Stimulated activated CD4-positive, alpha-beta T cell treated with anti-CD3 and anti-CD28 coated beads, Interleukin-4, amount 100 ng/mL, for 4 hours (primary cell): ENCODE measurements at places on chromosomes 2 and 18.

GRCh38 chr18:40365526-40365925, 1589.5 kb upstream of the PIK3C3 start:
- no peak for DNase-seq

GRCh38 chr2:126635281-126635680, 20.7 kb upstream of the GYPC start:
- DNase-seq: no peak

DNA sequence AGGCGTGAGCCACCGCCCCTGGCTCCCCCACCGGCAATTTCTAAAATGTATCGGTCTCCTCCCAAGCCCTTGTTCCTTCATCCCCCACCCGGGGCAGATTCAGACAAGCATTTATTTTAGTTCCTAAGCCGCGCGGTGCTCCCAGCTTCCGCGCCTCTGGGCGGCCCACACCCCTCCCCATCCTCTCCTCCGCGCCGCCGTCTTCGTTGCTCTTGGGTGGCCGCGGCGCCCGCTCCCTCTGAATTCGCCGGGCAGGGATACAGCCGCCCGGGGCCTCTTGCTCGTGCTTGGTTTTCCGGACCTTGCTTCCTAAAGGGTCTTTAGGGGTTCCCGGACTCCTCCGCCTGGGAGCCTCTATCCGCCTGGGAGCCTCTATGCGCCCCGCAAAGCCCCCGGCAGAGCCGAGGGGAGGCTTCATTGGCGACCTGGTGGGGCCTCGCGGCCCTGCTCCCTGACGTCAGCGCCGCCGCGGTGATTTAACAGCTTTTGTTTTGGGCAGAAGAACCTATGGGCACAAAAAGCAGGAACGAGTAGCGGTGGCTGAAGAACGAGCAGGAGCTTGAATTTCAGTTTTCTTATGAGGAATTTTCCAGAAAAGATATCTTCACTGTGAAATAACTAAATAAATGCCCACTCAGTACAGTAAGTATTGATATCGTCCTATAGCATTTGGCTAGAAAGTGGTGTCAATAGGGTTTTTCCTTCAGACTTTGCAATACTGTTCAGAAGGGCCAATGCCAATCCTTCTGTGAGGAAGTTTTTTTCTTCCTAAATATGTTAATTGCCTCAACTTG, 37.3 kb downstream of the PRKRA start:
- DNase-seq: peak; percentile 67

DNA sequence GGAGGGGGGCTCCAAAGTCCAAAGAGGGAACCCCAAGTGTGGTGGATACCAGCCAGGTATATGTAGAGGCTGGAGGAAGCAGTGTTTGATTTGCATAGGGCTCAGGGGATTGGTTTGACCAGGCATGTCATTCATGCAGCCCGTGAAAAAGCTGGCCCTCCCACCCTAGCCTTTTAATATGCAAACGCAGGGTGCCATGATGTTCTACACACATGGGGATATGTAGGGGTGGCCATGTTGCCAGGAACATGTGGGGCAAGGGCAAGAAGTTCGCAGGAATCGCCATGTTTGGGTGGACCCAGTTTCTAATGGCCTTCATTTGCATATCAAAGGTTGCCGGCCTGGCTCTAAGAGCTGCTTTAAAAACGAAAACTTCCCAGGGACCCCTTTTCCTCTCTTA, 33.6 kb downstream of the B3GNT7 start:
- no peak for DNase-seq

DNA sequence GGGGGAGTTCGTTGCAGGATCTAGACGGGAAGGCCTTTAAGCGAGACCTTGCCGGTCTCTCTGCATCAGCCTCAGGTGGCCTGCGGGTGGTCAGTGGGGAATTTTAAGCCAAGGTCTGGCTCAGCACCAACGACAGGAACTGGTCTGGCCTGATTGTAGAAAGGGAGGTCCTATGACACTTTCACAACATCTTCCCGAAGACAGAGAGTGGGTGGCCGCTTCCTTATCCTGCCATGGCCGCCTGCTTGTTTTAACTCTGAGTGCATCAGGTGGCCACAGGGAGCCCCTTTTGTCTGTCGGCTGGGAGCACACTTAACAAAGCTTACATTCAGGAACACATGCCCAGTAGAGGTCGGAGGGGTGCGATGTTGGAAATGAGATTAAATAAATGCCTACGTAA, 363.7 kb upstream of the MYT1L start:
- no peak for DNase-seq

DNA sequence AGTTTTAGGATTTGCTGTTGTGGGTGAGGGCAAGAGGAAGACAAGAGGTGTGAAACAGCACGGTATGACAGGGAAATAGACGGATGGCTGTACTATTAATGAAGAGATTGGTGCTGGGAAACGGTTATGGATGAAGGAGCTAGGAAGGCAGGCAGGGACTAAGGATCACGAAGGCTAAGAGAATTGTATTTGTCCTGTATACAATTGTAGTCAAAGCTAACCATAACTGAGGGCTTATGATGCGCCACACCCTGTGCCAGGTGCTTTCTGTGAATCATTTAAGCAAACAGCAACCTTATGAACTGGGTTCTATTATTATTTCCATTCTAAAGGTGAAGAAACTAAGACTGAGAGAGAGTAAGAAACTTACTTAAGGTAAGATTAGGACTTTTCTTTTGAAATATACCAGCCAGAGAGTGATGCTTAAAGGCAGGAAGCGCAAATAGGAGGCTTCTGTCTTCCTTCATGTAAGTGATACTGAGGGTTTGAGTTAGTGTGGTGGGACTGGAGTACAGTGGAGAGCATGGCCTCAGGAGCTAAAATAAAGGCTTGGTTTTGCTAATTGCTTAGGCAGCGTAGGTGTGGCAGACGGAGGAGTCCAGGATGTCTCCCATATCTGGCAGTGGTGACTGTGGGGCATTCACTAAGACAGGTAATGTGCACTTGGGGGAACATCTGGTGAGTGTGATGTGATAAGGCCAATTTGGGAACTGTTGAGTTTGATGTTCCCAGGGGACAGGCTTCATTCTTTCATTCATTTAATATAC, 85.8 kb downstream of the PLEKHM3 start:
- no peak for DNase-seq

- no peak for DNase-seq
Observed at GRCh38 chr2:226655871-226656270, 143.7 kb downstream of the IRS1 start.

- DNase-seq: no peak
Observed at GRCh38 chr2:36277146-36277808, 78.3 kb upstream of the CRIM1 start.

GRCh38 chr18:9140381-9140780, 3.8 kb downstream of the ANKRD12 start:
- DNase-seq: no peak

- no peak for DNase-seq
Observed at GRCh38 chr2:154433010-154433409, 265.5 kb upstream of the KCNJ3 start.

GRCh38 chr2:40760071-40760666, 308.3 kb upstream of the SLC8A1 start:
- no peak for DNase-seq

- no peak for DNase-seq
Observed at GRCh38 chr18:58152891-58153290, 108.9 kb downstream of the NEDD4L start.

DNA sequence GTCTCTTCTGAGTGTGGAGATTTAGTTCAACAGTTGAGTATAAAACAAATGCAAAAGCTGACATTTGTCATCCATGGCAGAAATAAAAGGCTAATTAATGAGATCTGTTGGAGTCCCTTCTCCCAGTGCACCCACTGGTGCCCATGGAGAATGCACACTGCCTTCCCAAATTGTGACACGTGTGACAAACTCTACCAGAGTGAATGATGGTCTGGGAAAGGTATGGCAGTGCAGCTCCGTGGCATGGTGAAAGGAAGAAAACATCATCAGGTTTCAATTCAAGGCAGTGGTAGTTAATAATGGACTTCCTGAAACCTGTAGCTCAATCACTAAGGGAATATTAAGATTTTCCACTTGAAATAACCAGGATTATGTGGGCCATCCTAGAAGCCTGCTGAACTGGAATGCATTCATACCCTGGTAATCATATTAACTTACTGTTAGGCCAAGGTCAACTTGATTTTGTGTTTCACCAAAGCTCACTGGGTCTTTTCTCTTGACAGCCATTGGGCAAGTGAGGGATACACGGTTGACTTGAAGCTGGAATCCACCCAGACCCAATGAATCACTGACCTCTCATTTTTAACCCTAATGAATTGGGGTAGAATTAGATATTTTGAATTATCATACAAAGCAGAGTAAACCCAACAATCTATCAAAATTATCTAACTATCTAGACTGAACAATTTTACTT, 167.6 kb downstream of the AFF3 start:
- no peak for DNase-seq

DNA sequence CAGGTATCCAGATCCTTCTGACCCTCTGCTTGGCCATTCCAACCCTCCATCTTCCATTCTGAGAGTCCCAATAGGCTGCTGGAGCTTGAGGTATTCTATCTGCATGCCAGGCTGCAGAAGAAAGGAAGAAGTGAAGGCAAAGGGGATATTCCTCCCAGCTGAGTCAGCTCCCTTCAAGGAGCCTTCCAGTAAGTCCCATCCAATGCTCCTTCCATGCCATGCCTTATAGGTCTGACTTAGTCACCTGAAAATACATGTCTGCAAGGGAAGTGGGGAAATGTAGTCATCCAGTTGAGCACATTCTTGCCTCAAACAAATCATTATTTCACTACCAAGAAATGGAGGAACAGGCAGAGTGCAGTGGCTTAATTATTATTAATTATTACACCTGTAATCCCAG, 464.6 kb downstream of the CNTNAP5 start:
- no peak for DNase-seq

DNA sequence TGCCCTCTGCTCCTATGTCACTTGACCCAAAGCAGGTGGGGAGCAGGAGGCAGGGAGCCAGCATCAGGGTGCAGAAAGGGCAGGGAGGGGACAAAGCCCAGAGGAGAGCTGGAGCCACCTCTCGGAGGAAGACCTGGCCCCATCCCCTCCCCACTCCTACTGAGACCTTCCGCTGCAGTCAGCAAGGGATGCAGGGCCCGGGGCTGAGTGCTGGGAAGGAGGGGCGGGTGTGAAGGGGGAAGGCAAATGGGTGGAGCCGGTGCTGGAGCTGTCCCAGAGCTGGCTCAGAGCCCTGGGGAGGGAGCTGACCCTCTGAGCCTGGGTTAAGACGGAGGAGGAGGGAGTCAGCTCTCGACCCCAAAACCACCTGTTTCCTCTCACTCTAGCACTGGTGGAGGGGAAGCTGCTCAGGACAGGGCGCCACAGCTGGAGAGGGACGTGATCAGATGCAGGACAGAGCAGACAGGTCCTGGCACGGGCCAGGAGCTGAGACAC, 33.8 kb downstream of the HS1BP3 start:
- DNase-seq: no peak

GRCh38 chr2:168734199-168734760, 68.2 kb upstream of the NOSTRIN start:
- no peak for DNase-seq

DNA sequence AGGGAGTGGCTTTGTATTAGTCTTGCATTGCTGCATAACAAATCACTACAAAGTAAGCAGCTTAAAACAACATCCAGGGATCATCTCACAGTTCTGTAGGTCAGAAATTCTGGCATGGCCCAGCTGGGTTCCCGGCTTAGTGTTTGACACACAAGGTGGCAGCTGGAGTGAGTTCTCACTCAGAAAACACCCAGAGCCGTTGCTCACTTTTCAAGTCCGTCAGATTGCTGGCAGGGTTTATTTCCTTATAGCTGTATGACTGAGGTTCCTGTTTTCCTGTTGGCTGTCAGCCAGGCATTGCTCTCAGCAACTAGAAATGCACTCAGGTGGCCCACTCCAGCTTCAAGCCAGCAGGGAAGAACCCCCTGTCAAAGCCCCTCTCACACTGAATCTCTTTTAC, 324.1 kb downstream of the CCDC178 start:
- DNase-seq: no peak

- DNase-seq: no peak
Observed at GRCh38 chr2:152421521-152422370, 86.8 kb downstream of the FMNL2 start.

- no peak for DNase-seq
Observed at GRCh38 chr2:96464651-96465050, 40.5 kb downstream of the NEURL3 start.

- DNase-seq: no peak
Observed at GRCh38 chr2:16257322-16258028, 317.1 kb downstream of the MYCN start.

DNA sequence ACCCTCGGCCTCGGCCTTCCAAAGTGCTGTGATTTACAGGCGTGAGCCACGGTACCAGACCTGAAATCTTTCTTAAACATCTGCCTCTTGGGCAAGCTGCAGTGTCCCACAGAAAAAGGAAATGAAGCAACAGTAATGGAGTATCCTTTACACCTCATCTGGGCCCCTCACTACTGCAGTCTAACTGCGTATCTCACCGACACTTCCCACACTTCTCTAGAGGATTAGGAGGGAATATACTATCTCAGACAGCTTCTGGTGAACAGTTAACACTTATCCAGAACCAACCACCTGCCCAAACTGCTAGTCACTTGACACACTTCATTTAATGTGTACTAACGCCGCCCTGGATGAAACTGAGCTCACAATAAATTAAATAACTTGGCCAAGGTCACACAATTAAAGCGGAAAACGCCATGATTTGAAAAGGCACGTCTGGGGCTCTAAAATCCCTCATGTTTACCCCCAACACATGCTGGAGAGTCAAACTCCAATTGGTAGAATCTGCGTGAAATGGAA, 993 bp downstream of the COX7A2L start:
- DNase-seq: no peak

GRCh38 chr2:240620149-240620731, 5.0 kb upstream of the GPR35 start:
- no peak for DNase-seq

GRCh38 chr18:64208516-64208915, 59.6 kb upstream of the LINC00305 start:
- no peak for DNase-seq

DNA sequence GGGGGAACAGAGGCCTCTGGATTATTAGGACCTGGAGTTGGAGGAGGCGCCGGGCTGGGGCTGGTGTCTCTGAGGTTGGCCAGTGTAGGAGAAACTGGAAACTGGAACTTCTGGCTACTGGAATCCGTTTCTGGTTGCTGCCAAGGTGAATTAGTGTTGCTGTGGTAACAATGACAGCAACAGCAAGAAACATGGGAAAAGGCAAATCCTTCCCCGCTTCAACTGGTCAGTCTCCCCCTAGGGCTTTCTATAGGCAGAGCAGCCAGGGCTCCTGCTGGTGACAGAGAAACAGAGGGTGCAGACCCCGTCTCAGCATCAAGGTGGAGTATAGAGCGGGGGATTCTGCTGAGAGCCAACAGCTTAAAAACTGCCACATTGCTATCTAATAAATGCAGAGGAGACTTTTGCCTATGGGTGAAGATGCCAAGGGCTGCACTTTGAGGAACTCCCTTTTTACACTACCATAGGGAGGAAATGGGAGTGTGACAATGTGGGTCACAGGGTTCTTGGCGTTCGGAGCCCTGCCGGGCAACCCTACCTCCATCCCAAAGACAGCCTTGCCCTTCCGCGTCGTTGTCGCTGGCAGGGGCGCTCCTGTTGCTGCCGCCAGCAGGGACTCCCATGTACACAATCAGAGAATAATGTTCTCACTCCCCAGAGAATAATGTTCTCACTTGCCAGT, 81.4 kb upstream of the CABLES1 start:
- no peak for DNase-seq

GRCh38 chr2:8296306-8296705, 385.6 kb upstream of the ID2 start:
- peak; percentile 3 for DNase-seq
